ENCODE measurements at places on chromosomes 3 and 15.
A peak's percentile ranks its signal among the peaks of the same experiment; 100 is the strongest.

DNA sequence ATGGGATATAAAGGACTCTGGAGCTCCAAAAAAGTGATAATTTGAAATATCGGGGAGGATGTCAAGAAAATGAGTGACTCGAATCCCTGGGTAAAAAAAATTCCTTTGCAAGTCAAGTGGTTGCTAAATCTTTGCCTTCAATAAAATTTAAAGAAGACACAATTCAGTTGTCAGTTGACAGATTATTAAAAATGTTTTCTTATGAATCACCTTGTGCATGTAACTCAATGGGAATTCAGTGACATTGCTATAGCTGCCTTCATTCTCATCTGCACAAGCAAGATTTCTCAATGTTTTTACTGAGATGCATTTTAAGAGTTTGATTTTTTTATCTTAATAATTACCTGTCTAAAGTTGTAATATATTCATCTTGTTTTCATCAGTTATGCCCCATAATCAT lies 264.0 kb upstream of the IL12A start:
- DNase-seq, result no peak

DNA sequence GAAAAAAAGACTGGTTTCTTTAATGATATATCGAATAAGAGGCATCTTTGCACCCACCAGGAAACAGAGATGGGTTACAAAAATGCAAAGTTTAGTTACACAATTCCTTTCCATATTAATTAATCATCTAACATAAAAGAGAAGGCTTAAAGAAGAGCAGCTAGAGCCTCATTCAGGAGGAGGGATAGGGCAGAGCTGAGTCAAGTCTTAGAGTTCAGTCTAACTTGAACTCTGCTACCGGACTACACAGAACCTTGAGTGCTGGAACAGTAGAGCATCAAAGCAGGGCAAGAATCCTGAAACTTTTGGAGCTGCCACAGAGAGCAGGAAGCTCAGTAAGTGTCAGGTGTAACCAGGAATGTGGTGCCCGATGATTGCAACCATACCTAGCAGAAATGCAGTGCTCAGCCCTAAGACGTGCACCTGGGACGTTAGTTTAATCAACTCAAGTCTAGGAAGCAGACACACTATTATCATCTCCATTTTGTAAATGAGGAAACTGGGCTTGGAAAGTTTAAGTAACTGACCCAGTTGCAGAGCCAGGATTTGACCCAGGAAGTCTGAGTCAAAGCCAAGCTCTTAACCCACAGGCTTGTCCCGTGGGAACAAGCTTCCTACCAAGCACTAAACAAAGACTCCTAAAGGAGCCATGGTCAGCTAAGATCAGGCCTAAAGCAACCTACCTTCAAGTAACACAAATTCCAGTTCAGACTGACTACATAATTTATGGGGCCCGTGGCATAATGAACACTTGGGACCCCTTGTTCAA lies 187.4 kb downstream of the FOXP1 start:
- DNase-seq, result no peak

DNA sequence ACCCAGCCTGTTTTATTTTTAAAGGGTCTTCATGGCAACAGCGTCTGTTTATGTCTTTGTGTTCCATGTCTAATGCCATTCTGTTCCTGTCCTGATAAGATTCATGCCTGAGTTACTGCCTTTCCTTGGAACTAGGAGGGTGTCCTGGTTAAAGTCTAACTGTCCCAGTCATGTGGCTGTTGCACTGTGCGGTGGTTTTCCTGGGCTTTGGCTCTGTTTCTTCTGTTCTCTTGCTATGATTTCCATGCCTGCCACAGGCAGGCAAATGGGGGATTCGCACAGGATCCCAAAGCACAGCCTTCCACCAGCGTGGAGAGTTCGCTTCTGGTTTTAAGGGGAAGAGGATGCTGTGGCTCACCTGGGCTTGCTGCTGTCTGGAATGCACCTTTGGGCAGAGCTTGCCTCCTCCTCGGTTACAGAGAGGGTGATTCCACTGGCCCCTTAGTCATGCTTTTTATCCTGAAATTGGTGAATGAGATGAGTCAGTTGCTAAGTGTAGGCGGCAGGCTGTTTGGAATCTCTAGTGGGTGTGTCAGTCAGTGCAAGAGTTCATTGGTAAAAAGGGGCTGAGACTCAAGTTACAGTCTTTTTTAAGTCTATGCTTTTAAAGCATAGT lies 86.8 kb downstream of the CCK start:
- no peak for DNase-seq

GRCh38 chr3:33658621-33658990 lies 59.4 kb downstream of the CLASP2 start:
- no peak for DNase-seq

DNA sequence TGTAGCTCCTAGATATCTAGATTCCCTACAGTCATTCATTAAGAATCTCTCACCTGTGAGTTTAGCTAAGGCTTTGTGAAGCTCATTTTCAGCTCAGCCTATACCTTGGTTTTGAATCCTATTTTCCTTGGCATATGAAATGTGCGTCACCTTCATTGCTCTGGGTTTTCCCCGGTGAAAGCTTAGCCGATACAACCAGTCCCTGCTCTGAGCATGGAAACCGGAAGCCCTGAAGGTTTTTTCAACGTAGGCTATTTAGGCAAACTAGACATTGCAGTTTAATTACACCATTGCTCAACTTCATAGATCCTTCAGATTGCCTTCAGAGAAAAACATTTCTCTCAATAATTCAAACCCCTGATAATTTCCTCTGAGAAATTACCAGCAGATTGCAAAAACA lies 206.8 kb upstream of the TPRG1 start:
- no peak for DNase-seq

DNA sequence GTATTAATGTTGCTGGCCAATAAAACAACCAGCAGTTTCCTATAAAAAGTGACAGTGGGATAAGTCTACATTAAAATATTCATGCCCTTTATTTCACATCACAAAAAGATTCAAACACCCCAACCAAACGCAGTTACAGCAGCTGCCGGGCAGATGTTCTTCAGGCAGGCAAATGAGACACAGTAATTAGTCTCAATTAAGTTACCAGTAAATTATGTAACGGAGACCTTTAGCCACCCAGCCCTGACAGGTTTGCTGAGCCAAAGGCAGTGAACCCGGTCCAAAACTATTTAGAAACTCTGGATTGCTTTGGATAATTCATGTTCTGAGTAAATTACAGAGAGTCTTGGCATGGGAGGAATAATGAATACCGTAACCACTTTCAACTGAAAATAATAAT lies 289.2 kb upstream of the LYSMD4 start:
- no peak for DNase-seq

DNA sequence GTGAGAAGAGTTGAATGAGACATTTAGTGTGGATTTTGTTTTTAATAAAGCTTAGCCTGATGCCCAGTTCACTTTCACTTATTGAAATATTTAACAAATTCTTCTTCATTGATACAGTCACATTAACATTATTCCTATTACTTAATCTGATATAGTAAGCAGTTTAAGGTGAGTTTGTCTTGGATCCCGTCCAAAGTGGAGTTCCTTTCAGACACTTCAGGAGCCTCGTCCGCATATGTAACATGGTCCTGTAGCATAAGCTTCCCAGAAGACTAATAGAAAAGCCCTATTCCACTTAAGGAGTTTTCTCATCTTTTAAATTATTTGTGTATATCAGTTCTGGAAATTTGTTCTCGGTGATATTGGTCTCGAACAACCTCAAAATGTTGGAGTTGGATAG lies 39.7 kb upstream of the MLF1 start:
- no peak for DNase-seq

DNA sequence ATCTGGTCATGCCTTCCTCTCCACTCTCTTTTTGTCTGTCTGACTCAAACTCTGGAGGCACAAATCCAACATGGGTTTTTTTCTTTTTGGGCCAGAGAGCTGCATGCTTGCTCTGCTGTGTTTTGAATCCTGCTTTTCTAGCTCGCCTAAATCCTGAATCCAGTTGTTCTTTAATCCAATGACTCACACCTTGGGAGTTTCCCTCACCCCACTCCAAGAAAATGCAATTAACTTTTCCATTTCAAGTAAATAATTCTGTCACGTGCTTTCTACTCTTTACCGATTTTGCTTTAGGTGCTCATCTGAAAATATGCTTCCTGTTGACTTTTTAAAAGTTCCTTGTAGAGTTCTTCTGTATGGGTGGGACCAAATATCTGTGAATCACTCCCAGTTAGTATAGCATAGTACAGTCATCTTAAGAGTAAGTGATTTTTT lies 47.6 kb downstream of the SLMAP start:
- no peak for DNase-seq

DNA sequence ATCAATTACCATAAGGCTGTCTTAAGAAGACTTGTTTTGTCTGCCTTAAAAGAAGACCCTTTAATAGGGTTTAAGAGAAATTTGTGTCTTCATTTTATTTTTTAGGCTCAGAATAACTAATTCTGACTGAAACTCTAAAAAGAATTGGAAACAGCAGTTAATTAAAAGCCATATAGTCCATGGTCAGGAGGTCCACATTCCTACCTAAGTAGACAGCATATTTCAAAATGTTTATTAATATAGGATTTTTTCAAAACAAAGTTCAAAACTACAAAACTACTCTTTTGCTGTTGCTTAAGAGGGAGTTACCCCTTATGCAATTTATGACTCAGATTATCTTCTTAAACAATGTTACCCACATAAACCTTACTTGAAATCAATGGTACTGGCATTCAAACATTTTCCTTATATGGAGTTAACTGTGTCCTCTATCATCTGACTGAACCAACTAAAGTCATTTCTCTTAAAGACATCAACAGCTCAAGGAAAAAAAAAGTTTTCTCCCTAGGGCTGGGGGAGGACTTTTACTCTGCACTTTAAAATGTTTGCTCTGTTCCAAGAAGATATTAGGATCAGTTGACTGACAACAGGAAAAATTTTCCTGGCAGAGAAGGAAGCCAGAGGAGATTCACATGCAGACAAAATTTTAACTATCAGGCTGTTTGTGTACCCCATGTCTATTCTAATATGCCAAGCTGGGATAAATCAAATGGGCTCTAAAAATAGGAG lies 56.8 kb upstream of the NANOGP8 start:
- no peak for DNase-seq

DNA sequence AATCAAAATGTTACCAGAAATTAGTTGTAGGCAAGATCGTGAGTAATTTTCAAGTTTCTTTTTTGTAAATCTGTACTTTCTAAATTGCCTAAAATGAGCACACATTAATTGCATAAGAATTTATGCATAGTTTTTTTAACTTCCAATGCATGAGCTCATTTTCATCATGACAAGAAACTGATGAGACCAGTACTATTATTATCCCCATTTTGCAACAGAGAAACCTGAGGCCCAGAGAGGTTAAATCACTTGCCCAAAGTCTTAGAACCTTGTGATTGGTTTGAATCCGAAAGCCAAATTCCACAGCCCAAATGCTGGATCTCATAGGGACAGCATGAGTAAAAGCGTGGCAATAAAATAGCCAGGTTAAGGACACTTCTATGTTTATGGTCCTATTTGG lies 274.7 kb downstream of the ERC2 start:
- DNase-seq, result no peak

GRCh38 chr15:77251662-77252061 lies 168.2 kb downstream of the PEAK1 start:
- DNase-seq, result no peak

DNA sequence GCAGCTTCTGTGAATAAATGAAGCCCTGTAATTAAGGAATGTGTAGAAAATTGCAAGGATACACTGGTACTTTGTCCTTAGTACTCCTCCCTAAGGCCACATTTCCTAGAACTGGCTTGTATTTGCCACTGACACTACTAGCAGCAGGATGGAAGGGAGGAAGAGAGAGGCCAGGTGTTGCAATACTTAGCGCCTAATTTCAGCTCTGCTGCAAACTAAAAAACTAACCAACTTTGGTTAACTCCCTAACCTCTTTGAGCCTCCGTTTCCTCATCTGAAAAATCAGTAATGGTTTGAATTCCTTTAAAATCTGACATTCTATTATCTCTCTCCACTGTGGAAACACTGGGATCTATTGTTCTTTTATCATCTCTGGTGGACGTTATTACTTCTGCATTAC lies 257.0 kb downstream of the SV2B start:
- no peak for DNase-seq

DNA sequence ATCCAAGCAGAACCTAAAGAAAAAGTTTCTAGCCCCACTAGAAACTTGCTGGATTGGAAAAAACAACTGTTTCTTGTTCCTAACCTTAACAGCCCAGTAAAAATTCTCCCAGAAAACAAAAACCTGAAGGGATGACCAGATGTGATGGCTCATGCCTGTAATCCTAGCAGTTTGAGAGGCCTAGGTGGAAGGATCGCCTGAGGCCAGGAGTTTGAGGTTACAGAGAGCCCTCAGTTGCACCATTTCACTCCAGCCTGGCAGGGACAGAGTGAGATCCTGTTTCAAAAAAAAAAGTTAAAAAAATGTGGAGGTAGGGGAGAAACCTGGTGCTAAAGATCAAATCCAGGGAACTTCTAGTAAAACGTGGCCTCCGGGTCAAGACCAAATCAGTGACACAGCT lies 38.6 kb upstream of the RAF1 start:
- no peak for DNase-seq

GRCh38 chr3:104437891-104438290 lies 928.8 kb upstream of the ALCAM start:
- no peak for DNase-seq

DNA sequence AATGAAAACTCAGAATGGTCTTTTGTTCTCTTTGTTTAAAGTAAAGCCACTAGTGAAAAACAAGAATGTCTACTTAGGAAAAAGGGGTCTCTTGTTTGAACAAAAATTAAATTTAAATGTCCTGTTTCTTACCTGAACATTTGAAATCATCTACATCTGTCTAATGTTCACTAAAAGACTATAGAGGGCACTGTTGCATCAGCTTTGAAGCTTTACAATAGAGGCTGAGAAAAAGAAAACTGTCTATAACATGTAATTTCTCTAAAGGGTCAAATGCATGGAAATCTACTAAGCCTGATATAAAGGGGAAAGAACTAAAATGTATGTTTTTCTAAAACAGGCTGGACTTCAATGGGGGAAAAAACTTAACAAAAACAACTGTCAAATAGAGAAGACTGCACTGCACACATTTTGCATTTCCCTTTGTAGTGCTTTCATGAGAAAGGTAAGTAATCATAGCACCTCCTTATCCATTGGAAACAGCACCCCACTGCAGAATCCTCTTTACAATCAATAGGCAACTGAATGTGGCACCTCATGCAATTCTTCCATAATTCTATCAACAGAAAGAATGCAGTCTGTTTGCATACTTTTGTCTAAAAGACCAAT lies 26.3 kb downstream of the DPH6 start:
- DNase-seq, result peak; percentile 43

GRCh38 chr15:39746176-39746575 lies 36.5 kb downstream of the FSIP1 start:
- no peak for DNase-seq

DNA sequence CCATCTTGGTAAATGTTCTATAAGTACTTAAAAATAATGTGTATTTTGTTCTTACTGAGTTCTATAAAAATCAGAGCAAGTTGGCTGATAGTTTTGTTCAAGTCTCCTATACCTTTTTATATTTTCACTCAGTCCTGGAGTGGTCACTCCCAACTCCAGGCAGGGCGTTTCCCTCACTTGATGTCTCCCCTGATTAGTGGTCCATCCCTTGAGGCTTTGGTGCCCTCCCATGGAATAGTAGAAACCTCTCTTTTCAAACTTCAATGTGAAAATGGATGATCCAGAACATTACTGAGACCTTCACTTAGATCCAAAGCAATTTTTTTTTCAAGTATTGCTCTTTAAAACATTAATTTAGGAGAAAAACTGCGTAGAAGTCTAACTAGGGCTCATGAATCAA lies 25.0 kb upstream of the SCN10A start:
- DNase-seq, result no peak

Measured in NCI-H1092 treated with DMSO at 0.1 percent for 48 hours (cell line).